ENCODE measurements at places on chromosomes 6 and 20.

DNA sequence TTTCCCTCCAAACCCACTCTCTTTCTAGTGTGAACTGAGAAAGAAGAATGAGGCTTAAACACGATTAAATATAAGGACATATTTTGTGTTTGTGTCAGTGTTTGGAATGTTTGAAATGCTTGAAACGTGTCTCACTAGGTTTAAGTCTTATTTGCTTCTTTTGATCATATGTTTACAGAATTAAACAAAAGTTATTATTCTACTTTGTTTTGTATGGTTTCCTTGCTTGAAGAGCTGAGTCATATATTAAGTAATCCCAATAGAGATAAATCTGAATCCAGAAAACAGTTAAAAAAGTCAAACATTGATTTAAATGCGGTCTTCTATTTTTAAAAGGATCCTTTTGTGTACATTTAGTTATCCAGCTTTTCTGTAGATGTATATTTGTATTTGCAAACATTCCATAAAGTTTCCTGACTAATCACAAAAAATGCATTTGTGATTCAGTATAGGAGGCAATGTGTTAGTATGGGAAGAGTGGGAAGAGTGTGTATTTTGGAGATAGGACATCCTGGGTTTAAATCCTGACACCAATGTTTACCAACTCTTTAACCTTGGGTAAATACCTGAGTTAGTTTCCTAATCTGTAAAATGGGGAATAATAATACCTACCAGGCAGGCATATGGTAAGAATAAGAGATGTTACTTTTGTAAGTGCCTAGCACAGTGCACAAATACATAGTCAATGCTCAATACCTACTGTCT lies 72.9 kb downstream of the TSBP1 start:
- no peak for DNase-seq

DNA sequence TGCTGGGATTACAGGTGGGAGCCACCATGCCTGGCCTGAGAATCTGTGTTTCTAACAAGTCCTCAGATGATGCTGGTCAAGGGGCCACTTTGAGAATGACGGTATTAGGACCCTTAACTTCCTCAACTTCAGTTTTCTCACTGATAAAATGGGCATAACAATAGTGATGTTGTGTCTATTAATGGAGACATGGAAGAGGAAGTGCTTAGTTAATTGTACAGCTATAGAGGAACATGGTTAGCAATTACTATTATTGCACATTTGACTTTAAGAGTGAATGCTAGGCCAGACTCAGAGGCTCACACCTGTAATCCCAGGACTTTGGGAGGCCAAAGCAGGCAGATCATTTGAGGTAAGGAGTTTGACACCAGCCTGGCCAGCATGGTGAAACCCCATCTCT lies 12.7 kb downstream of the DPPA5 start:
- no peak for DNase-seq

GRCh38 chr6:140434761-140435160 lies 1060.3 kb upstream of the CITED2 start:
- no peak for DNase-seq

- no peak for DNase-seq
Measured at GRCh38 chr20:61257611-61258010, 5.5 kb downstream of the CDH4 start.

DNA sequence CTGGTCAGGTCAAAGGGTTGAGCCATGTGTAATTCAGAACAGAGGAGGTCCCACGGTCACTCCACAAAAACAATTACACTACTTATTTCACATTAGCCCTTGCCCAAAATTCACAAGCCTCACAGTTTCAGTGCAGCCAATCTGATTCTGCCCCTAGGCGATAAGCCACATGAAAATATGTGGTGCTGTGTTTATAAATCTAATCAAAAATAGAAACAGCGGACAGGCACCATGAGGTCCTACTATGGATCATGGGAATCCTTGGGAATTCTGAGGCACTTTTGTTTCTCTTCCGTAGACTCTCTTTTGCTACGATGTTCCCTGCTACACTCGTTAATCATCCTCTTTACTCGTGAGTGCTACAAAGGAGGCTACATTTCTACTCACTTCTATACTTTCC lies 476.1 kb downstream of the TFAP2A start:
- DNase-seq: no peak

Measured in stimulated activated CD8-positive, alpha-beta memory T cell treated with anti-CD3 and anti-CD28 coated beads, Interleukin-4, amount 100 ng/mL, for 1 hour (primary cell).